ENCODE measurements at places on chromosomes 13 and 19.

- no peak for DNase-seq
Measured at GRCh38 chr19:32581705-32582179, 752 bp downstream of the PDCD5 start.

DNA sequence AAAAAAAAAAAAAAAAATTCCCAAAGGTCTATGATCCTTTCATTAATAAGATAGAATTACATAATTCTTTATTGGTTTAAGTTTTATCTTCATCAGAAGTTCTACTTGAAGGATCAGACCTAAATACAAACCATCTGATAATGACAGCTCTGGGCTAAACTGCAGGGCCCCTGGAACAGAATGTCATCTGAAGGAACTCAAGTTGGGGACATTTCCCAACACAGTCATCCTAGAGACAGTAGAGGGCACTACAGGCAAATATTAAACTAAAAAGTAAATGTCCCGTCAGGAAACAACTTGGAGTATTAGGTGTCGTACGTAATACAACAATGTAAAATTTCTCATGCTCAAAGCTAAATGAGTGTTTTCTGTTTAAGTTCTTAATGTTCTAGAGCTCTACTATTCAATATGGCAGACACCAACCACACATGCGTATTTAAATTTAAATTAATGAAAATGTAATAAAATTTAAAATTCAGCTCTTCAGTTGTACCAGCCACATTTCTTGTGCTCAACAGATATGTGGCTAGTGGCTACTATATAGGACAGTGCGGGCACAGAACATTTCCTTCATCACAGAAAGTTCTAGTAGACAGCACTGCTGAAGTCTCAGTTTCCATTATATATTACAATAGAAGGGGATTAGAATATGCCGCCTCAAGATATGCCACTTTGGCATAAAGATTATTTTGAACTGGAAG, 21.8 kb upstream of the NAXD start:
- DNase-seq = no peak

GRCh38 chr13:20492641-20493040, 33.0 kb downstream of the CRYL1 start:
- DNase-seq = no peak

DNA sequence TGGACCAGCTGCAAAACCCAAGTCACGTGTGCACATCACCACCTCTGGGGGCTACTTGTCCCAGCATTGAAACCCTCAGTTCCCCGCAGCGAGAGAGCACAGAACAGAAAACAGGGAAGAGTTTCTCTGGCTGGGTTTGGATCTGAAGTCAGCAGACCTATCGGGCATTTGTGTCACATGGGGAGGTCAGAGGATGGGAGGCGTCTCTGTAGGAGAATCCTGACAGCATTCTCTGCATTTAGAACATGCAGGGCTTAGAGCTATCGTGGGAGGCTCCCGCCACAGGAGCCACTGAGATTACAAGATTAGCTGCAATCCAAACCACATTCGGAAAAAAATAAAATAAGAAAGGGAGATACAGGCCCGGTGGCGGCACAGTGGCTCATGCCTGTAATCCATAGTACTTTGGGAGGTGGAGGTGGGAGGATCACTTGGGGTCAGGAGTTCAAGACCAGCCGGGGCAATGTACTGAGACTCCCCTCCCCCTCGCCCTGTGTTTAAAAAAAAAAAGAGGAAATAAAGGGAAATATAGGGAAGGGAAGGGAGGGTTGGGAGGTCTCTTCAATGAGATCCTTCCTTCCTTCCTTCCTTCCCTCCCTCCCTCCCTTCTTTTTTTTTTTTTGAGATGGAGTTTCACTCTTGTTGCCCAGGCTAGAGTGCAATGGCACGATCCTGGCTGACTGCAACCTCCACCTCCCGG, 2.9 kb upstream of the TLE6 start:
- no peak for DNase-seq

DNA sequence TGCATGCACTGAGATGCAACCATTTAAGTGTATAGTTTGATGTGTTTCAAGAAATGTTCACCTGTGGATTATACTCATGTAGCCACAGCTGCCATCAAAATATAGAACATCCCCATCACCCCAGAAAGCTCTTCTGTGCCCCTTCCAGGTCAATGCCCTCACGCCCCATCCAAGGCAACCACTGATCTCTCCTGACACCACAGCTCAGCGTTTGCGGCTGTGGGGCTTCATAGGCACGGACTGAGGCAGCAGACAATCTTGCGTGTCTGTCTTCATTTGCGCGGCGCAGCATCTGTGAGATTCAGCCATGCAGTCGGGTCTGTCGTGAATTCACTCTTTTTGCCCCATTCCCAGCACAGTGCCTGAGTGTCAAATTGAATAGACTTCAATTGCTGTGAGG, 153.8 kb upstream of the UQCRFS1 start:
- DNase-seq = no peak

DNA sequence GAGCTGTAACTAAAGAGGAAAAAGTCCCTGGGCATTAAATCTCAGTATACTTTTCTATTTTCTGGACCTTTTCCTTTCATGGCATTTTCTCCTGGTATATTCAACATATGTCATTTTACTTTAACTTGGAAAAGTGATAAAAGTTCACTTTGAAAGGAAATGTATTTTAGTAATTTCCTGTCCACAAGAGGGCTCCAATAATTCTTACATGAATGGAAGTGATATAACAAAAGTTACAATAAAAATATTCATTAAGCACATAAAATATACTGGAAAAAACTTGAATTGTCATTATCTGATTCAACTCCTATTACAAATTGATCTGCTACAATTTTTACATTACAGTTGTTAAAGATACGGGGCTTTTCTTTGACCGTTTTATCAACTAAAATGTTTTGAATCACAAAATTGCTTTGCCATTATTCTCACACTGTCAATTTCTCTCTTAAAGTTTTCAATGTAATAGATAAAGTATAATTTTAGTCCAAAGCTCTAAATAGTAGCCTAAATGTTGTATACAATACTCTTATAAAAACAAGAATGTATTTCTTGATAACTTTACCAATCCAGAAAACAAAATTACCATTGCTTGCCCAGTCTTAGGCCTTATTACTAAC, 4.9 kb downstream of the UBL3 start:
- no peak for DNase-seq

DNA sequence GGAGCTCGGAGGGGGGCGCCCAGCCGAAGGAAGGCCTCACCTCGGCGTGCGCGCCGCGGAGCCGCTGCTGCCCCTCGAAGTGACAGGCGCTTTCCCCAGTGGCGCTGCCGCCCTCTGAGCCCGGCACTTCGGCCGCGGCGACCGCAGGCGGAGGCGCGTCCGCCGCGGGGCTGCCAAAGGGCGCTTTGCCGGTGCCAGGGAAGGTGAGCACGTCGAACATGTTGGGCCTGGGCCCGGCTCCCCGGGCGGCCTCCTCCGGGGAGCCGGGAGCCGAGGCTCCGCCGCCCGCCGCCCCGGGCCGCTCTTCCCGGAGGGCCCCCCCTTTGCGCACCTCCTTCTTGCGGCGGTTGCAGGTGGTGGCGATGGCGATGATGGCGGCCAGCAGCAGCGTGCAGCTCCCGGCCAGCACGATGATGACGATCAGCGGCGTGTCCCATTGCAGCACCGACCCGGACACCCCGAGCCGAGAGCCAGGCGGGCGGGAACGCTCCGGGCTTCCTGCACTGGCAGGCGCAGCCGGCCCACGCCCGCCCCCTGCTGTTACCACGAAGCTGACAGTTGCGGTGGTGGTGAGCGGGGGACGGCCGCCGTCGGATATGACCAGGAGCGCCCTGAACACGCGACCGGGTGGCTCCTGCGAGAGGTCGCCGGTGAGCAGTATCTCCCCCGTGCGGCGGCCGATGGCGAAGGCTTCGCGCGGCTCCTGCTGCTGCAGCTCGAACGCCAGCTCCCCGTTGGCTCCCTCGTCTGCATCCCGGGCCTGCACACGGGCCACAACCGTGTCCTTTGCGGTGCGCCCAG, 2.5 kb downstream of the PCDH8 start:
- no peak for DNase-seq

- DNase-seq = no peak
Measured at GRCh38 chr19:54662730-54663129, at the start of gene LILRB4. Gene LILRB4 (plus strand): TSS chr19:54662985. CDS start chr19:54663034, 49 bp downstream.

DNA sequence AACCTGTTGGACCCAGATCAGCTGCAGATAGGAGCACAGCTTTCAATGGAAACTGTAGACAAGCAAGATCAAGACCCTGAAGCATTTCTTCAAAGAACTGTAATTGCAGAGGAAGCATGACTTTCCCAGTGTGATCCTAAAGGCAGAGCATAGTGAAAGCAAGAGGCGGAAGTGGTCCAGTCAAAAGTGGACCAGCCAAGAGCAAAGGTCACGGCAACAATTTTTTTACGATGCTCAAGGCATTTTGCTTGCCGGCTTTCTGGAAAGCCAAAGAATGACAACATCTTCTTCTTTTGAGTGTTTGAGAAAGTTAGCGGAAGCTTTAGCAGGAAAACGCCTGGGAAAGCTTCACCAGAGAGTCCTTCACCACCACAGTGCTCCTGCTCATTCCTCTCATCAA, 111.6 kb downstream of the RNF17 start:
- DNase-seq = no peak

- no peak for DNase-seq
Measured at GRCh38 chr13:99066219-99066618, 88.4 kb upstream of the DOCK9 start.

GRCh38 chr19:13215572-13216380, 65.6 kb downstream of the IER2 start:
- DNase-seq = no peak

DNA sequence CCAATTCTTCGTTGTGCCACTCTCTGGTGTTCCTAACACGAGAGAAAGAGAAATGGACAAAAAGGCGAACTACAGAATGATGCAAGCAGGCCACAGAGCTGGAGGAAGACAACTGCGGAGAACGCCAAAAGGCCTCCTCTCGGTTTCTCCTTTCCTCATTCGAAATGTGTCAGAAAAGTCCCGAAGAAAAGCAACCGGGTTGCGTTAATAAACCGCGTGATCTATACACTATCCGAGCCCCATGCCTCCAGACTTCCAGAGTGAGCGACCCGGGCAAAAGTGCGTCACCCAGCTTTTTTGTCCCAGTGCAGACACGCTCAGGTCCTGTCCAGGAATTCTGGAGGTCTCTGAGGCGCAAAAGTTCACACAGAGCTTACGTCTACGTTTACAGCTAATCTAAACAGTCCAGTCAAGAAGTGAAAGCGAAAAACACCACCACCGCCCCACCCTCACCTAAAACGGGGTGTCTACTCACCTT, 413 bp downstream of the N4BP2L2 start:
- peak; percentile 12 for DNase-seq

GRCh38 chr19:55473225-55474012, 3.0 kb upstream of the ZNF628 start:
- no peak for DNase-seq

GRCh38 chr13:94384231-94384905, 95.1 kb downstream of the DCT start:
- DNase-seq = no peak

Measured in smooth muscle cell of the brain vasculature (primary cell).